HT-29 (cell line): ENCODE measurements at places on chromosomes 3 and 15. TPM values are rescaled to one million over a fixed set of nuclear protein-coding genes. Genes with fewer than 3 reads are reported as not detected.

The SAMMSON gene
- not detected in 2 replicates for total RNA-seq

The C3orf49 gene
- not detected in 2 replicates for total RNA-seq

The KBTBD8 gene
- total RNA-seq = 0.33 and 0.89 TPM in 2 replicates

The AZI2 gene
- 10.0 and 10.5 TPM in 2 replicates for total RNA-seq

The GPR27 gene
- total RNA-seq = not detected in 2 replicates

The TMEM207 gene
- not detected in 2 replicates for total RNA-seq

The C3orf52 gene
- total RNA-seq = 14.5 and 17.5 TPM in 2 replicates

The TMCO5A gene
- not detected in 2 replicates for total RNA-seq

The FAM81A gene
- total RNA-seq = 12.3 and 17.9 TPM in 2 replicates

The CHRM5 gene
- not detected in 2 replicates for total RNA-seq

The PPM1L gene
- 14.8 and 19.2 TPM in 2 replicates for total RNA-seq

The CACNA1D gene
- 17.1 and 25.3 TPM in 2 replicates for total RNA-seq

The KBTBD12 gene
- total RNA-seq = not detected in 2 replicates

The SPCS1 gene
- 78.3 and 85.7 TPM in 2 replicates for total RNA-seq

The NMB gene
- 96.2 and 97.9 TPM in 2 replicates for total RNA-seq

The ROPN1B gene
- 0.69 and 1.5 TPM in 2 replicates for total RNA-seq

The GRK7 gene
- 0.03 TPM in 1 of 2 replicates, not detected in the other for total RNA-seq

The CPN2 gene
- total RNA-seq = not detected in 2 replicates

The NEK10 gene
- total RNA-seq = 0.44 and 2.8 TPM in 2 replicates
